ENCODE measurements at places on chromosomes 16 and 17.

GRCh38 chr17:50953831-50954601, 87.9 kb upstream of the TOB1 start:
- peak; percentile 82 for DNase-seq

GRCh38 chr16:12964461-12964860, 63.1 kb downstream of the SHISA9 start:
- no peak for DNase-seq

DNA sequence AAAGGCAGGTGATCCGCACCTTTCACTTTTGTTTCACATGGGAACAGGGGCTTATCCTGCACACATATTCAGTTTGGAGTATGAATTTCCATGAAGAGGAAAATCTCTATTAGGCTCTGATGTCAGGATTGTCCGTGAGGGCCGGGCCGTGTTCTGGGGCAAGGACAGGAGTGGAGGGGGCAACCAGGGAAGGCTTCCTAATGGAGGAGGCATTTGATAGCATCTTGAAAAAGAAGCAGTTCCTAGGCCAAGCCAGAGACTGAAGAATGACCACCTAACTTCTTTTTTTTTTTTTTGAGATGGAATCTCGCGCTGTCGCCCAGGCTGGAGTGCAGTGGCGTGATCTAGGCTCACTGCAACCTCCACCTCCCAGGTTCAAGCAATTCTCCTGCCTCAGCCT, 174.2 kb downstream of the SEC14L1 start:
- DNase-seq = peak; percentile 12

GRCh38 chr16:18943414-18943813, 17.2 kb upstream of the SMG1 start:
- DNase-seq = no peak

- DNase-seq = no peak
These were observed 996 bp downstream of the STRADA start for GRCh38 chr17:63740464-63741142.

DNA sequence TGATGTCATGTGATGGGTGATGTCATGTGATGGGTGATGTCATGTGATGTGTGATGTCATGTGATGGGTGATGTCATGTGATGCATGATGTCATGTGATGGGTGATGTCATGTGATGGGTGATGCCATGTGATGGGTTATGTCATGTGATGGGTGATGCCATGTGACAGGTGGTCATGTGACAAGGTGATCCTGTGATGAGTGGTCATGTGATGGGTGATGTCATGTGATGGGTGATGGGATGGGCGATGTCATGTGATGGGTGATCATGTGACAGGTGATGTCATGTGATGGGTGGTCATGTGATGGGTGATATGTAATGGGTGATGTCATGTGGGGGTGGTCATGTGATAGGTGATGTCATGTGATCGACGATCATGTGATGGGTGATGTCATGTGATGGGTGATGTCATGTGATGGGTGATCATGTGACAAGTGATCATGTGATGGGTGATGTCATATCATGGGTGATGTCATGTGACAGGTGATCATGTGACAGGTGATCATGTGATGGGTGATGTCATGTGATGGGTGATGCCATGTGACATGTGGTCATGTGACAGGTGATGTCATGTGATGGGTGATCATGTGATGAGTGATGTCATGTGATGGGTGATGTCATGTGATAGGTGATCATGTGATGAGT, 17.2 kb downstream of the CD300LB start:
- DNase-seq = peak; percentile 47

GRCh38 chr17:77191244-77191643, 50.5 kb downstream of the SEC14L1 start:
- DNase-seq = no peak

DNA sequence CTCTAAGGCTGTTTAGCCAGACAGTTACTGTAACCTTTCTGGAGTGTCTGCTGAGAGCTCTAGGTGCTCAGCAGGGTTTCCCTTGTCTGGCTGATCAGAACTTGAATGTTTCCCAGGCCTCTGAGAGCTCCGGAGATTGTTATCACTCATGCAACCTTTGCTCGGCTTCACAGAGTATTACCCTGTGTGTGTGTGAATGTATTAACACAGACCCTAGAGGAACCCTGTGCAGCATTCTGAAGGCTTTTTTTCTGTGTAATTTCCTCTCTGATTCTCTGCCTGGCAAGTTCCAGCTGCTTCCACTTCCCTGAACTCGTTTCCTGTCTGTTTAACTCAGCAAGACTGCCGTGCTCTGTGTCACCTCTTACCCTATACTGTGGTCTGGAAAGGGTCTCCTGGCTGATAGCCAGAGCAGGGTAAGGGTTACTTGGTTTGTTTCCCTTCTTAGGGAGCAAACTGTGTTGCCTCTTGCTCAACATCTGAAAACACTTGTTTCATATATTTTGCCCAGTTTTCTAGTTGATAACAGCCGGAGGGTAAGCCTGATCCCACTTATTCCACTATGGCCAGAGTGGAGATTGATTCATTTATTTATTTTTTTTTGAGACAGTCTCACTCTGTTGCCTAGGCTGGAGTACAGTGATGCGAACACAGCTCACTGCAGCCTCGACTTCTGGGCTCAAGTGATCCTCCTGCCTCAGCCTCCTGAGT, 21.7 kb downstream of the PRMT7 start:
- DNase-seq = peak; percentile 70

DNA sequence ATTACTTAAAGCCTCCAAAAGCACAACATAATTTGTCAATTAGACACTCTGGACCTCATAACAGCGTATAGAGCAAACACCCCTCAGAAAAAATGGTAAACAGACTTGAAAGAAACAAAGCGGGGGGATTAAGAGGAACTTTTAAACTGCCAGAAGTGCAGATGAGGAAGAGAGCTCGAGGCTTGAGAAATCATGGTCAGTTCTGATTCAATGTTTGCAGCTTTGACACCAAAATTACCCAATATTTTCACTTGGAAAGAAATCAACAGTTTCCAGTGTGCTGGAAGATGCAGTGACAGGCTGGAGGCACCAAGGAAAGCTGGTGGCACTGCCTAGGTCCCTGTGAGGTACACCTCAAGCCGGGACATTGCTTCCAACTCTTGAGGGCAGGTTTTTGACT, 180.9 kb upstream of the TOX3 start:
- no peak for DNase-seq

GRCh38 chr17:29590411-29591145, 1.1 kb upstream of the GIT1 start:
- peak; percentile 78 for DNase-seq

GRCh38 chr17:56319531-56319930, 166.3 kb downstream of the ANKFN1 start:
- DNase-seq = no peak

DNA sequence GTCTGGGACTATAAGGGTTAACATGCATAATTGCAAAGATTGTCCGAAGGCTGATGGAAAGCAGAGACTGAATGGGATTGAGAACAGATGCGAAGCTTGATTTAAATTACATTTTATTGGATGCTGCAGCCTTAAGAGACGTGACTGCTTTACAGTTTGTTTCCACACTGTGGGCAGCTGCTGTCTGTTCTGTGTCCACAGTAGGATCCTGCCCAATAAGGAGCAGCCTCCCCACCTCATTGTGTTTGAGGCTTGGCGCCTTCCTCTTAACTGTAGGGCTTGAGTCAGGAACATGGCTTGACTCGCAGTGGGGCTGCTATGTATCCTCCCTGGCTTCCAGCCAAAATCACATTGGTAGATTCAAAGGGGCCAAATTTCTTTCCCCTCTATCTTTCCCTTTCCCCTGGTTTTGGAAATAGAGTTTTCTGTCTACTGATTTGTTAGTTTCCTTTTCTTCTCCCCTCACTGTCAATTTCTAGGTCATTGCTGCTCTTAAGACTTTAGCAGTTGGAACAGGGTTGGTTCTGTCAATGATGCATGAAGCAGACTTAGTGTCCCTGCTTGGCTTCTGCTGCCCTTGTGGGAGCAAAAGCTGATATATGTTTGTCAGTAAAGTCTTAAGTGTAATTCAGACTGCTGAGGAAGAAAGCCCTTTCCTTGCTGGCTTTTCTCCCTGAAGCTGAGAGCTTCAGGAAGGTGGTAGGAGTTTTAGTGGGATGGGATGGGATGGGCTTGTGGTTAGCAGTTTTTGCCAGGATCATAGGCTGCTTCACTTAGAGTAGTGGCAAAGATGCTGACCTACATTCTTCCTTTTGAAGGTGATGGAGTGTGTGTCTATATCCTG, 5.0 kb upstream of the RARA start:
- DNase-seq = peak; percentile 82

- no peak for DNase-seq
These were observed 11.4 kb upstream of the CENPV start for GRCh38 chr17:16364625-16365024.

- no peak for DNase-seq
These were observed at the start of gene SLC47A2 for GRCh38 chr17:19716108-19717030. TSS of gene SLC47A2 (minus strand) at chr17:19716584. CDS start at chr17:19716555, 29 bp downstream.

GRCh38 chr16:51497541-51498211, 346.6 kb upstream of the SALL1 start:
- DNase-seq = no peak

DNA sequence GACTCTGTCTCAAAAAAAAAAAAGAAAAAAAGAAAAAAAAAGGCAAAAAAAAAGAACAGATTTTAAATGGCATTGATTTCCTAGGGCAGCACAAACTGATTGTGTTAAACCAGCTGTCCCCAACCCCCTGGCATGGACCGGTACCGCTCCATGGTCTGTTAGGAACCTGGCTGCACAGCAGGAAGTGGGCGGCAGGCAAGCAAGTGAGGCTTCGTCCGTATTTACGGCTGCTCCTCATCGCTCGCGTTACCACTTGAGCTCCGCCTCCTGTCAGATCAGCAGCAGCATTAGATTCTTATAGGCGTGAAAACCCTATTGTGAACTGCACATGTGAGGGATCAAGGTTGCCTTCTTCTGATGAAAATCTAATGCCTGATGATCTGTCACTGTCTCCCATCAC, 26.6 kb downstream of the MGAT5B start:
- DNase-seq = no peak

DNA sequence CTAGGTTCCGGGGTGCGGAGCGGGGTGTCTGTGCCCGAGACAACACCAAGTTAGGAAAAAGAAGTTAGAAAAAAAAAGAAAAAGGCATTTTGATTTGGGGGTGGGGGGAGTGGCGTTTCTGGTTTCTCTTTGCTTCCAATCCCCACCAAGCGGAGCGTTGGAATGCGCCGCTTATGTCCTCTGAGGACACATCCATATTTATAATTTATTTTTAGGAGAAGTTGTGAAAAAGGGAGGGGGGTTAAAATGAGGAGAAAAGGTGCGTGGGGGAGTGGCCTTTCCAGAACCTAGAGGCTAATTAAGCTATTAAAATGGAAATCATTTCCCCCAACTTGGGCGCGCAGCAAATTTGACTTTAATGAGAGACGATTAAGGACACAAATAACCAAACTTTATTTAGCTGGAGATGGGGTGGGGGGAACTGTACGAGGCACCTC, 232.1 kb downstream of the MRTFB start:
- no peak for DNase-seq

GRCh38 chr16:85642762-85643358, 29.7 kb downstream of the GSE1 start:
- DNase-seq = no peak

DNA sequence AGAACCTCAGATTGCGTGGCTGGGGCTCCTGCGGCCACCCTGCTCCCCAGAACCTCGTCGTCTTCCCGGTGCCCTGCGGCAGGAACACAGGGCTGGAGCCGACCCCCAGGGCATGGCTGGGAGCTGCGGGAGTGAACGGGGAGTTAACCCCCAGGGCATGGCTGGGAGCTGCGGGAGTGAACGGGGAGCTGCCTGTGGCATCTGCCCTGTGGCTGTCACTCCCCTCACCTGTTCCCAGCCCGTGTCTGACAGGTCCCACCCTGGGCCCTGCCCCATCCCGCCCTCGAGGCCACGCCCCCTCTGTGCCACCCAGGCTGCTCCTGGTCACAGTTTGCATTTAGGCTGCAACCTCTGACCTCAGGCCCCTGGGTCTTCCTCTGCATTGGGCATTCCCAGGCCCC, 39.4 kb upstream of the ACSF3 start:
- no peak for DNase-seq

GRCh38 chr17:68199837-68200688, 47.8 kb upstream of the AMZ2 start:
- DNase-seq = no peak

DNA sequence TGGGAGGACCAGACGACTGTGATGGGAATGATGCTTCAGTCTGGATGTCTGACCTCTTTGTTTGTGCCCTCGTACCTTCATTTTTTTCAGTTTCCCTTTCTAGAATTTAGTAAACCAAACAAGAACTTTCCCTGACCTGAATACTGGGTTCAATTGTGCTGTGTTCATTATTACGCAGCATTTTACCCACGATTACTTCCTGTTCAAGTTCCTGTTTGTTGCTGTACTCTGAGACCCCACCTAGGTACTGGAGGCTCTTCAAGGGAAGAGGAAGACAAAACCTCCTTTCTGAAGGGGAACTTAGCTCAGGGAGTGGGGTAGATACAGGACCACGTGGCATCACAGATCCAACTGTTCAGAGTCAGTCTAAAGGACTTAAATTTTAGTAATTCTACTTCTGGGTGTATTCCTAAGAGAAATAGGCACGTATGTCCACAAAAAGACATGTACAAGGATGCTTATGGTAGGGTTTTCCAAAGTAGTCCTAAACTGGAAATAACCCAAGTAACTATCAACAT, 9.2 kb upstream of the PRKCB start:
- DNase-seq = no peak

Measured in femur (tissue), 1 donor.